ENCODE measurements at places on chromosomes 1 and 21.
A peak's percentile ranks its signal among the peaks of the same experiment; 100 is the strongest.

DNA sequence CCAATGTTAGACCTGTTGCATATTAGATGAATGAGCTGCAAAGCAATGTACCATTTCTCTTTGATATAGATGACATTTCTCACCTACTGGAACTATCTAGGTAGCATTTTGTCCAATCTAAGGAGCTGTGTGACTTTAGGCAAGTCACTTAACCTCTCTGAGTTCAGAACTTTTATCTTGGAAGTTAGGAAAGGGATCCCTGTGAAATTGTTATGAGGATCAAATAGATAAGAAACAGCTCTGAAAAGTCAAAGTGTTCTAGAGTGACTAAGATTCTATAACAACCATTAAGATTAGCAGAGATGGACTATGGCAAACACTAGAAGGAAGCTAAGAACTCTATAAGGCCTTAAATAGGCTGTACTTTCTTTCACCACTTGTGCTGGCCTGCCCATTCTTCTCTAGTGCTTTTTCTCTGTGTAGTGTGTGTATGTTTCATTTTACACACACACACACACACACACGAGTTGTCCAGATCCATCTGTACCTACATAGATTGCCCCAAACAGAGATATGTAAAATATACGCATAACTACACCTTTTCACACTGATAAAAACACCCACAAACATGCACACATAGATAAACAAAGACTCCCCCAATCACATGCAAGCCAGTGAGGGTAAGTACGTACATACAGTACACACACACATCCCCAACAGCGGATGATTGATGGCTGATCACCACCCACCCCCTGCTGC, 19.4 kb upstream of the LRRN2 start:
- DNase-seq: no peak

- DNase-seq: no peak
Measured at GRCh38 chr21:39568361-39568760, 44.4 kb upstream of the B3GALT5 start.

DNA sequence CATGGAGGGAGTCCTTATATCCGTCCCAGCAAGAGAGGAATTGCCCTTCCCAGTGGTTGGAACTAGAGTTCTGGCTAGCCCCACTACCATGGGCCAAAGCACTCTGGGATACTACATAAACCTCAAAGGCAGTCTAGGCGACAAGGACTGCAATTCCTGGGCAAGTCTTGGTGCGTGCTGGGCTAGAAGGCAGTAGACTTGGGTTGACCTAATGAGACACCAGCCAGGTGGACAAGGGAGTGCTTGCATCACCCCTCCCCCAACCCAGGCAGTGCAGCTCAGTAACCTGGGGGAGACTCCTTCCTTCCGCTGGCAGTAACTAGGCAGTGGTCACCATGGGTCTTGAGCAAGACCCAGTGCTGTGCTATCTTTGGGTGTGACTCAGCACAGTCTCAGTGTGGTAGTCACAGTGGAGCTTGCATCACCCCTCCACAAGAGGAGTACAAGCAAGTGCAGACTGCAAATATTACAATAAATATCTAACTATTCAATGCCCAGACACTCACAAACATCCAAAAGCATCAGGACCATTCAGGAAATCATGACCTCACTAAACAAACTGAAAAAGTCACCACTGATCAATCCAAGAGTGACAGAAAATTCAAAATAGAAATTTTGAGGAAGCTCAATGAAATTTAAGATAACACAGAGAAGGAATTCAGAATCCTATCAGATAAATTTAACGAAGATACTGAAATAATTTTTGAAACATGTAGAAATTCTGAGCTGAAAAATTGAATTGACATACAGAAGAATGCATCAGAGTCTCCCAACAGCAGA, 84.7 kb upstream of the LYPLAL1 start:
- DNase-seq: no peak

DNA sequence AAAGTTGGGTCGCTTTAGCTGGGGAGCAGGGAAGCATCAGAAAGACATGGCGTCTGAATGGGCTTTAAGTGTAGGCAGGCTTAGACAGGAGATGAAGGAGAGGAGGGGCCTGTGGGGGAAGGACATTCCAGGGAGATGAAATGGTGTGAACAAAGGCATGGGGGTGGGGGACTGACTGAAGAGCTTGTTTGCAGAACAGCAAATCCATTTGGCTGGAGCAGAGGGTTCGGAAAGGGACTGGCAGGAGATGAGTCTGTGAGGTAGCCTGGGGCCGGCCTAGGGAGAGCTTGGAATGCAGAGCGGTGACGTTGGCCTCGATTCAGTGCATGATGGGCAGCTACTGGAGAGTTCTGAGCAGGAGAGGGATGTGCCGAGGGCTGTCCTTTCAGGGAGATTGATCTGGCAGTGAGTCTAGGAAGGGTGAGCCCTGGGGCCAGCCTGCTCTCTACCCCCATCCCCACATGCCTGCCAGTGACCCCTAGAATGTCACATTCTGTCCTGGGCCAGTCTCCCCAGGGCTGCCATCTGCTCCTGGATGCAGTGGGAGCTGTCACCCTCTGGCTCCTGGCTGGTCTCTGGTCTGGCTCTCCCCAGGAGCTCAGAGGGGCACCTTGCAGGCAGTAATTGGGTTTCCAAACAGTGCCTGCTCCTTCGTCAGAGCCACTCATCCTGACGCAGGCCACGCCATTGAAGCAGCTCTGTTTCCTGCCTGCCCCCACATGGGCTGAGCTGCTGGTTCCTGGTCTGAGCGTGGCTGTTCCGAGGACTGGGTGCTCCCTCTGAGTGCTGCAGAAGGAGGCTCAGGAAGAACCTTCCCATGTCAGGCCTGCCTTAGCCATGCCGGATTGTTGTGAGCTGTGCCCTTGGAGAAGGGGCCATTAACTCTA, 22.3 kb upstream of the TMEM222 start:
- peak; percentile 56 for DNase-seq

GRCh38 chr1:21289700-21290545, at the start of gene ECE1:
Gene ECE1, minus strand, starts transcription at chr1:21290463. Its CDS starts 49 bp downstream, at chr1:21290414.
- no peak for DNase-seq

All from neuronal stem cell (in vitro differentiated cells).